ENCODE measurements at places on chromosomes 13 and 19.
A peak's percentile ranks its signal among the peaks of the same experiment; 100 is the strongest.

- DNase-seq: no peak
Observed at GRCh38 chr13:74895042-74895796, 586.8 kb downstream of the TBC1D4 start.

- no peak for DNase-seq
Observed at GRCh38 chr19:16124953-16125352, 13.3 kb downstream of the RAB8A start.

GRCh38 chr19:10651851-10652250 lies 2.3 kb upstream of the ILF3 start:
- peak; percentile 26 for DNase-seq

DNA sequence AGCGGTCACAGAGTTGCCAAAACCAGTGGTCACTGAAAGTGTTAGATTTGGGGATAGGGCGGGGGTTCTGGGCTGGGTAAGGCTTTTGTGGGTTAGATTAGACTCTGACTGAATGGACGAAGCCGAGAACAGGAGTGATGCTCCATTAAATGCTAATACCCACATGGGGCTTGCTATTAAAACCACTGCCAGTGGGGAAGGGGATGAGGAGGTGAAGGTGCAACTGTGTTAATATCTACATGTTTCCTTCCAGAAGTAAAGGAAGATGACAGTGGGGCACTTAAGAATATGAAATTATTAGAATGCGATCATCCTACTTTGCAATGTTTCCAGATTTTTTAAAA lies 573 bp upstream of the ZNF614 start:
- DNase-seq: no peak

- DNase-seq: peak; percentile 55
Observed at GRCh38 chr19:14479975-14480699, 5.0 kb upstream of the PTGER1 start.

- no peak for DNase-seq
Observed at GRCh38 chr13:56864451-56864850, 276.3 kb upstream of the PRR20A start.

DNA sequence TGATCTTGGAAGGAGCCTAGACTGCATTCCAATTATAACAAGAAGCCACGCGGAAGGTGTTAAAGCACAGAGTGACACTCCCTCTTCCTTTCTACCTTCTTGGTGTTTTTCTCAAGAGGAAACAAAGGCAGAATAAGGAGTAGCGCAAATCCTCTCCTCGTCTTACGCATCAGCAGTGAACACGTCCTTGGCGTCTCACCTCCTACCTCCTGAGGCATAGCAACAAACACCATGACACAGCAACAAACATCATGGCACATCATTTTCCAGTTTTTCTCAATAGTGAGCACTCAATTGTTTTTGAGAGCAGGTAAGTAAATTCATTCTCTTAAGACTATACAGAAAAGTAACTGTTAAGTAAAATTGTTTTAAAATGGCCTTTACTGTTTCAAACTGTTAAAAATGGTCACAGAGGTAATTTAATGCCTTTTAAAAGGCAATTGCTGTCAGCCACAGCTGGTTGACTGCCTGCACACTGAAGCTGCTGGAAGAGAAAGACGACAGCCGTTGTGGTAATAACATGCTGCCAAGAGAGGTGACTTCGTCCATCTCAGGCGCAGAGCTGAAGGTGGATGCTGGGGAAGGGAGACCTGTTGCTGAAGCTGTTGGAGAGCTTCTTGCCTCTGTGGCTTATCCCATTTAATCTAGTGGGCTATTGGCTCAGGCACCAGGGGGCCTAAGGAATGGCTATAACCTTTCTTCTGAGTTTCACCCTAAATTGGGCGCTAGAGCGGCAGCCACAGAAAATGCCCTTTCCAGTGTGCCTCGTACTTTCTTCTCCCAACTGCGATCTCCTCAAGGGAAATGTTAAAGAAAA lies 703.7 kb downstream of the UQCRFS1 start:
- no peak for DNase-seq

DNA sequence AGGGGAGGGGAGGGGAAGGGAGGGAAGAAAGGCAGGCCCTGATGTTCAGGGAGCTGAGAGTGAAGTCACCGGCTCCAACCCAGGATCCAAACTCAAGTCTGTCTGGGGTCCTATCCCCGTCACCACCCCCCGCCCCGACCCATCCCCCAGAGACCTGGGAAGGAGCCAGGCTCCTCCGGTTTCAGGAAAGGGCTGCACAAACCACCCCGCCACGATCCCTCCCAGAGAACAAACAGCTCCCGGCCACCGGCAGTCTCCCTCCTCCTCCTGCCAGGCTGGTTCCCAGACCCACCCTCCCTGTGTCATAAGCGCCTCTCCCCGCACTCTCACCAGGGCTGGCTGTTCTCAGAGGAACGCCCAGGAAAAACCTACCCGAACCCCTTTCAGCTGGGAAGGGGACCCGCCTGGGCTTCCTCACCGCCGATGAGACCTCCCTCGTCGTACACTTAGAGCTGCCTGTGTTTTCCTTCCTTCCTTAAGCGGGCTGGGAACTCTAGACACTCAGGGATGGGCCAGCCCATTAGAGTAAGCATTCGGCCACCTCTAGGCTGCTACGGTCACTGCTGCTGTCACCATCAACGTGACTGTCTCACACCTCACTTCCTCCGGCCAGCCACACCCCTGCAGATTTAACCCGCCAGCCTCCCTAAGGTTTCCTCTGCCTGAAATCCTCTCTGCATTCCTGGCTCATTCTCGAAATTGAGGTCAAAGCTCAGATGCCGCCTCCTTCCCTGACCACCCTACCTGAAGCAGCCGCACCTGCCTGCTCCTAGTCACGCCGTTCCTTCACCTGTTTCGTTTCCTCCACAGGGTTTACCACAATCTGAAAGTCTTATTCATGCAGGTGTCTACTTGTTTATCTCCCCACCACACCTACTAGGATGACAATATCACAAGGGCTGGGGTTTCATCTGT lies 6.3 kb upstream of the RDH13 start:
- no peak for DNase-seq

Data from hematopoietic multipotent progenitor cell treated with erythropoietin and hydrocortisone succinate and interleukin-3 and kit ligand, for 6 days (in vitro differentiated cells).